ENCODE measurements at places on chromosomes 2 and 18.
A peak's percentile ranks its signal among the peaks of the same experiment; 100 is the strongest.

DNA sequence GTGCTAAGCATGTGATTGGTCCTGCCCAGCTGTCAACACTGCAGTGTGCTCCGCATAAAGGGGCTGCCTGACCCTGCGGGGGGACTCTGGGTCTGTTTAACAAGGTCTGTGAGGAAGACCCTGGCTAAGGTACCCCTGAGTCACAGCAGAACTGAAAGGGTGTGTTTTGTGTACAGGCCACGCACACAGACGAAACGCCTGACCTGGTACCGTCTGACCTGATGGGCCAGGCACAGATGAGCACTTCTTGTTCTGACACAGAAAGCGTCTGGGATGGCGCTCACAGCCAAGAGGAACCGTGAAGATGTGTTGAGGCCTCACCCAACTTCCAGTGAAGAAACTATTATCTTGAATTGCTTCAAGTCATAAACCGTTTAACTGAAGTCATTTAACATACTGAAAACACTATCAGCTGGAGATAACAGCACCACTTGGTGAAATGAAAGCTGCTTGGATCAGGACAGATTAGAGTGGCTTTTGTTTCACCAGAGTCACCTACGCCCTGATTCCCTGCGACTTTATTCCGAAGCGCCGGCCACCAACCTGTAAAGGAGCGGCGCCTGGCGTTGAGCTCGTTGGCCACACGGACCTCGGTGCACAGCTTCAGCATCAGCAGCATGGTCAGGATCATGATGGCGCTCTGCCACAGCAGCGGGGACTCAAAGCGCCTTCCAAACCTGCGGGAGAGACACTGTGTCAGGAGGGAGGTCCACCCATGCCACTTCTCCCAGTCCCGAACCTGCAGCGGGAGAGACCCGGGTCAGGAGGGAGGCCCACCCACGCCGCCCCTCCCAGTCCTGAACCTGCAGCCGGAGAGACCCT lies 8.5 kb downstream of the SLC66A2 start:
- no peak for DNase-seq

- DNase-seq = no peak
These were observed 129.6 kb downstream of the MREG start for GRCh38 chr2:215883799-215884198.

GRCh38 chr2:216181953-216182461 lies 72.9 kb downstream of the XRCC5 start:
- DNase-seq = no peak

- DNase-seq = no peak
These were observed 36.1 kb upstream of the TWIST2 start for GRCh38 chr2:238811759-238812158.

DNA sequence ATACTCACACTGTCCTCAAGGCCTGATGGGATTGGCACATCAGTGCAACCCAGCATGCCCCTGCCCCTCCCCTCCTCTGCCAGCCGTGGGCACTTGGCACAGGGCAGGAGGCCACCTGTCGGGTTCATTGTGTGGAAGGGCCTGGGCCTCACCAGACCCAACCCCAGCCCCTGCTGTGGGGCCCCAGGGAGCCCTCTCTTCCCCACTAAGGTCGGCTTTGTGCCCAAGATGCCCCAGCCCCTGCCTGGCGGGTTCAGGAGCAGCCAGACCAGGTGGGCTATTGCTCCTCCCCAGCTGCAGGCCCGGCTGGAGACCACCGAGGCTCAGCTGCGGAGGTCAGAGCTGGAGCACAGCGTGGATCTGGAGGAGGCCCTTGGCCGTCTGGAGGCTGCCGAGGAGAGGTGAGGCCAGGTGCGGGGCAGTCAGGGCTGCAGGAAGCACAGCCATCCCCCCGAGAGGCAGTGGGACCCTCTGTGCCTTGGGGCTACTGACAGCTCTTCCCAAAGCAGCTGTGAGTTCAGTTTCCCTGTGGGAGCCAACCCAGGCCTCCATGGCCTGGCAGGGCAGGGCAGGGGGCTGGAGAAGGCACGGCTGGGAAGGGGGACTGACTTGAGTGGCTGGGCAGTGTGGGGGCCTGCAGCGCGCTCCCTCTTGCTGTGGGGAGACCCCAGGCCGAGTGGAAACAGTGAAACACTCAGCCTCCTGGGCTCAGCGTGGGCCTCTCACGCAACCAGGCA lies 16.3 kb downstream of the CROCC2 start:
- no peak for DNase-seq

- DNase-seq = no peak
These were observed 16.3 kb upstream of the MFF start for GRCh38 chr2:227308784-227309183.

DNA sequence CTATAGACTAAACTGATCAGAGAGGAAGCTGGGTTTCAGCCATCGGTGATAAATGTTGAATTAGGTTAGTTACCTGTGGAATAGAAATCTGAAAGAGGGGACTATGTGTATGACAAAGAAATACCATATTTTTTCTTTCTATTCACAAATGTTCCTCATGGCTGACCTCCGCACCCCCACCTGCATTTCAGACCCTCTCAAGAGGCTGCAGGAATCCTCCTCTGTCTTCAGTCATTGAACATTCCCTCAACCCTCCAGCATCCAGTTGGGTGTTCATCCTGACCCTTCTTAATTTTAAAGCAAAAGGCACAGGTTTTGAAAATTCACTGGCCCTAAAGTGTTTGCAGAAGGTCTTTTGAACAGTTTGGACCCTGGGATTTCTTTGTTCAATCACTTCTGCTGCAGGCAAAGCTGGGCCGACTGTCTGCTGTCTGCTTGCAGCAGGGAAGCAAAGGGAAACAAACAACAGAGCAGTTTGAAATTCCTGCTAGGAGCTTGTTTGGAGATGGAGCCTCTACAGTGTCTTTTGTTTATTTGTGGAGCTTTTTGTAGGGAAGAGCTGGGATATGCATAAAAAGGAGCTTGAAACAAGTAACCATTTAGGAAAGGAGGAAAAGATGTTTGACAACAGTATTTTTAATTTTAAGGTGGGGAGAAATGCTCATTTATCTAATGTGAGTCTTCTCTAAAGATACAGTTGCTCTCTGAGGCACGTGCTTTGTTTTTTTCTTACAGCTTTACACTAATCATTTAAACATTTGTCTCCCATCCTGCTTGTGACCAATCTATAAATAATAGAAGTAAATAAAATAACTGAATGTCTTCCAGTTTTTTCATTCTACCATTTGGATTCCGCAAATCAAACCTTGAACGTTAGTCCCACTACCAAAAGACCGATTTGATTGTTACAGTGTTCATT lies 213.3 kb upstream of the MMADHC start:
- no peak for DNase-seq

GRCh38 chr18:8793445-8794155 lies 88.2 kb downstream of the MTCL1 start:
- DNase-seq = no peak

DNA sequence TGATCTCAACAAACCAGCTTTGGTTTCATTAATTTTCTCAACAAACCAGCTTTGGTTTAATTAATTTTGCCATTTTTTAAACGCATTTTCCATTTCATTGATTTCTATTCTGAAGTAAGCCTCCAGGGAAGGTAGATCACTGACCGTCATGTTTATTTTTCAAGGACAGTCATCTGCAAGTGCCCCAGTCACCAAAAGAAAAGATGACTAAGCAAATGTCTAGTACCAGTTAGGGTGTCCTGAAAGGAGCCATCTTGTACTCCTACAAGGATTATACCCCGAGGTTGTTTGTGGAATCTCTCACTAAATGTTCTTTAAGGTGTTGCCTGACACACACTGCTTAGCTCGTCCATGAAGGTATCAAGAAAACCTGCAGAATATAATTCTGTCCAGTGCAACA lies 6.1 kb upstream of the UGT1A8 start:
- DNase-seq = no peak

DNA sequence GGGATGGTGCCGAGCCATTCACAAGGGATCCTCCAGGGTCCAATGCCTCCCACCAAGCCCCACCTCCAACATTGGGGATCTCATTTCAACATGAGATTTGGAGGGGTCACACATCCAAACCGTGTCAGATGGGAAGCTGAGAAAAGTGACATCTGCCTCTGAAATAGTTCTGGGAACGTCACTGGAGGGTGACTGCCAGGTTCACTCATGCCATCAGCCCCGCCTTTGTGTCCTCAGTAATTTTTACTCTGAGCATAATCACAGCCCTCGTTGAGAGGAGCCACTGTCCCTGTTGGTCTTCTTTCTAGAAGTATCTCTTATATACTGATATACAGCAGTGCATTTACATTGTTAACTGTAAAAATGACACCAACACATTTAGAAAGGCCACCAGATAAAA lies 67.4 kb downstream of the KLHL29 start:
- peak; percentile 15 for DNase-seq

GRCh38 chr2:120528051-120528692 lies 182.2 kb downstream of the INHBB start:
- DNase-seq = no peak

GRCh38 chr18:23897291-23897690 lies 117.3 kb upstream of the TTC39C start:
- no peak for DNase-seq

GRCh38 chr2:101120124-101120996 lies 30.8 kb downstream of the TBC1D8 start:
- peak; percentile 85 for DNase-seq

GRCh38 chr2:101828257-101828656 lies 130.8 kb downstream of the MAP4K4 start:
- DNase-seq = no peak

GRCh38 chr2:201955702-201956141 lies 77.9 kb upstream of the FZD7 start:
- DNase-seq = peak; percentile 10

DNA sequence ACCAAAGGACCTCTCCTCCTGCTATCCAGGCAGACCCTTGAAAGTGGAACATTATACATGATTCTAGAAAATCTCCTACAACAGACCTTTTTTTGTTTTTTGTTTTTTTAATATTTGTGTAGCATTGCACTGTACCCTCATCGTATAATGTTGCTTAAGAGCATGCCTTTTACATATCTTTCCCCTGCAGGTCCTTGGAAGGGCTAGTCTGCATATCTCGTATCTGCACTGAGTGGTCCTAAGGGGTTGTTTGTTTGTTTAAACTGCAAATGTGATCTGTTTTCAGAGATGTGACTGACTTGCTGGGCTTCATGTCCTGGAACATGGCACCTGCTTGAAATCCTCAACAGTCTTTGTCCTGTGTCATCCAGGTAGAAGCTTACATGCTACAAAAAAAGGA lies 204.1 kb downstream of the FAM210A start:
- no peak for DNase-seq

DNA sequence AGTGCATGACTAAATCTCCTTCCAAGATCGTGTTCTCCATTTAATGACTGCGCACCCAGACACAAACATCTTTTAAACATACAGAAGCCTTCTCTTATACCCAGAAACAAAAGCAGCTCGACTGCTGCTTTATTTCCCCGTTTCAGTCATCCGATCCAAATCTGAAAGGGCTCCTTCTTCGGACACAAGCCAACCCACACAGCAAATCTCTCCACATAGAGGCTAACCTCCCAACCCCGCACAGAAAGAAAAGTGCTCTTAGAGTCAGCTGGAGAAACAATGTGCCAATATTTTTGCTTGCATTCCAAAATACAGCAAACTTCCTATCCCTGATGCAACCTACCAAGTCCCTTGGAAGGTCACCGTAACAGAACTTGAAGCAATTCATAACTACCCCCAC lies 29.1 kb downstream of the GAREM1 start:
- no peak for DNase-seq

- no peak for DNase-seq
These were observed 250.7 kb downstream of the KLHL29 start for GRCh38 chr2:23635442-23636340.

DNA sequence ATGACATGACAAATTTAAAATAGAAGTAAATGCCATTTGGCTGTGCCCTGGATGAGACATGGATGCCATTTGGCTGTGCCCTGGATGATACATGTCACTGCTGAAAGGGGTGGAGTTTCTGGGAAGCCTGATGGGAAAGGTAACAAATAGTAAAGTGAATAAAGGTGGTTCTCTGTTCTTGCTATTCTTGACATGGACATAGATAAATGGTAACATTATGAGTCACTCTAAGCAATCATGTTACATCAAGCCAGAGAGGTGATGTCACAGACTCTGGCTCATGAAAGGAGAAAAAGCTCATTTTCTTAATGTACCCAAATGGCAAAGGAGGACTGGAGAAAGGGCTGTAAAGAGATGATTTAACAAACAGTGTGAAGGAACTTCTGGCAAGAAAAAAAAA lies 86.4 kb downstream of the EML6 start:
- peak; percentile 43 for DNase-seq

DNA sequence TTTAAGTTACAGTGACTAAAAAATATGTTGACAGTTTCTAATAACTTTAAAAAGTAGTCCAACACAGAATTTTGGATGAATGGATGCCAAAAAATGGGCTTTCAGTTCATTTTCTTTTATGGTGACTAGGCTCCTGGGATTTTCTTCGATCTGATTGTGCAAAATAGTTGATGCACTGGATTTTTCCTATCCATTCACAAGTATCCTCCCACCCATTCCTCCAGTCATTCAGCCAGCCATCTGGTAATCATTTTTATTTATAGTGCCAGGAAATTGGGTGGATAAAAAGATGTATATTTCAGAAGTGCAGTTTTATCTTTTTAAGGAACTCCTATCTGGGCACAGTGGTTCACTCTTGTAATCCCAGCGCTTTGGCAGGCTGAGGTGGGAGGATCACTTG lies 175.1 kb downstream of the PTPRM start:
- DNase-seq = no peak

GRCh38 chr2:230797515-230798495 lies 66.9 kb upstream of the ITM2C start:
- no peak for DNase-seq

DNA sequence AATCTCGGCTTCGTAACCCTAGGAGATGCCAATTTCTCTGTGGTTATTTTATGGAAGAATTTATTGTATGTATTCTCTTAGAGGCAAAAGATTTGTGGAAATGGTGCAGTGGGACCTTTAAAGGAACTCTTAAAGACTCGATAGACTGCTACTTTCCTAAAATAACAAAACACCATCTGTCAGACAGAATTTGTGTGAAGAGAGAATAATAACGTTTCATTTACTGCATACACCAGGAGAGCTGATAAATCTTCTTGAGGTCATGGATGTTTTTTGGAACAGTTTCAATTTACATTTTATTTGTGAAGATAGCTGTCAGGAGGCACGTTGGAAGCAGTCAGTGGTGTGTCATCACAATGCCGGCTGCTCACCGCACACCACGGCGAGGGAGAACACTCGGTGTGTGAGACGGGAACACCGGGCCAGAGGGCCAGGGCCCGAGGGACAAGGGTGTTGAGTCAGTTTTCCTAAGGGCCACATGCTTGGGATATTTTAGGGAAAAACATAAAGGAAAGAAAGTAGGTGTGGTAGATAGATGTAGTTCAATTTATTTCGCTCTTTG lies 1681.0 kb upstream of the DDX18 start:
- DNase-seq = no peak

- DNase-seq = peak; percentile 48
These were observed 30.2 kb downstream of the ADI1 start for GRCh38 chr2:3488855-3489763.

DNA sequence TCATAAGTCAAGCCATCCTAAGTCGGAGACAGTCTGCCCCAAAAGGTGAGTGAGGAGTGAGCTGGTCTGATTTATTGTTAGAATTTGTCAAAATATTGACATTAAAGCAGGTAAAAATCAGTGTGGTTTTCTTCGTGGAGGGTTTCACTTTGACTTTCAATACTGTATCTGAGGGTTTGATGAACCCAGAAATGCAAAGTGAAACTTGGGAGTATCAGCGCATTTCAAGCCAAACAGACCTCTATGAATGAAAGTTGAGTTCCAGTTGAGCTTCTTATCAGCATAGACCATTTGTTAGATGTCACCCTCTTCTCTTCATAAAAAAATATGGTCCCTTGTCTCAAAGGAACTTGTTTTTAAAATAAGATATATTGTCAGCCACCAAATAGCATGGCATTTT lies 21.7 kb upstream of the CXCR4 start:
- DNase-seq = no peak

GRCh38 chr2:181063696-181064095 lies 83.3 kb downstream of the UBE2E3 start:
- DNase-seq = no peak

Data from kidney tubule cell (primary cell).